Activated CD4-positive, alpha-beta T cell treated with anti-CD3 and anti-CD28 coated beads for 24 hours (primary cell): ENCODE measurements at places on chromosomes 6 and 20.

GRCh38 chr6:129497481-129498441, 212.2 kb downstream of the ARHGAP18 start:
- DNase-seq: no peak

GRCh38 chr6:40809627-40810026, 222.5 kb upstream of the LRFN2 start:
- DNase-seq: no peak

DNA sequence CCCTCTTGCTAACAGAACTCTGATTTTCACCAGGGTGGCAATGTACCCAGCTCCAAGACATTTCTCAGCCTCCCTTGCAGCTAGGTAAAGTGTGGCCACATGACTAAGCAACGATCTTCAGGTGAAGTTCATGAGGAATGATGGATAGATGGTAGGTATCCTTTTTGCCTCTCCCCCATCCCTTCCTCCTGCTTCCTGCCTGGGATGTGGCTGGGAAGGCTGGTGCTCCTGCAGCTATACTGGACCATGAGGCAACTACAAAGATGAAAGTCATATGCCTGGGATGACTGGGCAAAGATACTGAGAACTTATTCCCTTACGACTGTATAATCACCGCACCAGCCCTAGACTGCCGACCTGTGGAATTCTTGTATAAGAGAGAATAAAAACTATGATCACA, 13.4 kb downstream of the ZNF335 start:
- DNase-seq: no peak

GRCh38 chr6:24910961-24911725, 24.6 kb downstream of the RIPOR2 start:
- DNase-seq: no peak

GRCh38 chr20:50762045-50762422, 30.7 kb downstream of the PARD6B start:
- DNase-seq: no peak

DNA sequence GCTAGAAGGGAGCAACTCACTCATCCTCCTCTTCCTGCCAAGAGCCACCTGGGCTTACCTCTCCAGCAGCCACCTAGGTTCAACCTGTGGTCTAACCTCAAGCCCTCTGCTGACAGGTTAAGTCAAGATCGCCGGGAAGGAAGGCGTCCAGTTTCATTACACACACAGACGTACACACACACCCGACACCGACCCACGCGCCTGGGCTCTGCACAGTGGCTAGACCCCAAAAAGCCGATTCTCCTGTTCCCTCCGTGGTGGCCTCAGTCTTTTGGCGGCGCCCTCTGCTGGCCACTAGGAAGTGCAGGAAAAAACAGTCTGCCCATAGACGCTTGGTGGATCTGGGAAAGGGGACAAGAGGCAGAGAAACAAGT, 52.8 kb downstream of the MRPL14 start:
- peak; percentile 61 for DNase-seq
